NCI-H510A (cell line): ENCODE measurements at places on chromosomes 3 and 15.

GRCh38 chr15:94793207-94793606, 561.8 kb downstream of the MCTP2 start:
- DNase-seq: no peak

GRCh38 chr15:52076889-52077781, 35.4 kb downstream of the BCL2L10 start:
- no peak for DNase-seq

GRCh38 chr3:47663630-47664240, 85.1 kb upstream of the CSPG5 start:
- no peak for DNase-seq

- no peak for DNase-seq
Measured at GRCh38 chr3:127038466-127038865, 55.6 kb downstream of the PLXNA1 start.

DNA sequence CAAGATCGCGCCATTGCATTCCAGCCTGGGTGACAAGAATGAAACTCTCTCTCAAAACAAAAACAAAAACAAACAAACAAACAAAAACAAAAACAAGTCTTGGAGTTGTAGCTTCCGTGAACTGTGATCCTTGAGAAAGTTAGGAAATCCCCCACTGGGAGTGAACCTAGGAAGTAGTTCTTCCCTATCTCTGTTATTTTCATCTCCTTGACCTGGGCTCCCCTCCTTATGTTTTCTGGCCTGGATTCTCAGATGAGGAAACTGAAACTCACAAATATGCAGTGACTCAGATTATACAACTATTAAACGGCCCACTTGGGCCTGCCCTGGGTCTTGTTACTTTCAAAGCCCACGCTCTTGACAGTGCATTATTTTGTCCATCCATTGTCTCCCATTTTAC, 29.7 kb downstream of the SAXO2 start:
- no peak for DNase-seq

DNA sequence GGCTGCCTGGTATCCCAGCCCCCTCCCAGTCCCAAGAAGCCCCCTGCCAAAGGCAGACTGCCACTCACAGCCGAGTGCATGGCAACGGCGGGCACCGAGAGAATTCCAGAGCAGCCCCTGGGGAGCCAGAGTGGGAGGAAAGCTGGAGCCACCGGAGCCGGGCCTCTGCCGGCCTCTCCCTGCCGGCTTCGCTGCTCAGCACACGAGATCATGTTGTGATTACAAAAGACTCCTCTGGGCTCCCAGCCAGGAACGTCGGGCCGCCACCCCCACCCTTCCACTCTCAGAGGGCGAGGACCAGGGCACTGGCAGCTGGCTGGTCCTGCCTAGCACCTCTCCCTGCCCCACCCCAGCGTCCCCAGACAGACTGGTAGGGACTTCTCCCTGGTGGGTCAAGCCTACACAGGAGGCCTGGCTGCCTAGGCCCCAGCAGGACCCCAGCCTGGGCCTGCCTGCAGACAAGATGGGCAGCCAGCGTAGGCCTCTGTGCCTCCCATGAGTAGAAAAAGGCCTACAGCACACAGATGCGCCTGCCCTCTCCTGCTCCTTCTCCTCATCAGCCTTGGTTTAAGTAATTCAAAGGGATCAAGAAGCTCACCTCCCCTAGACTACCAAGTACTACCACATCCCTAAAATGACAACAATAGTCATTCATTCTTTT, at the start of gene CCDC9B:
TSS of gene CCDC9B (minus strand) at position 200 of the 661 bp plus-strand sequence. CDS start at position 80, 120 bp downstream.
- peak; percentile 78 for DNase-seq

- DNase-seq: no peak
Measured at GRCh38 chr3:45666757-45667431, 22.3 kb upstream of the SACM1L start.

DNA sequence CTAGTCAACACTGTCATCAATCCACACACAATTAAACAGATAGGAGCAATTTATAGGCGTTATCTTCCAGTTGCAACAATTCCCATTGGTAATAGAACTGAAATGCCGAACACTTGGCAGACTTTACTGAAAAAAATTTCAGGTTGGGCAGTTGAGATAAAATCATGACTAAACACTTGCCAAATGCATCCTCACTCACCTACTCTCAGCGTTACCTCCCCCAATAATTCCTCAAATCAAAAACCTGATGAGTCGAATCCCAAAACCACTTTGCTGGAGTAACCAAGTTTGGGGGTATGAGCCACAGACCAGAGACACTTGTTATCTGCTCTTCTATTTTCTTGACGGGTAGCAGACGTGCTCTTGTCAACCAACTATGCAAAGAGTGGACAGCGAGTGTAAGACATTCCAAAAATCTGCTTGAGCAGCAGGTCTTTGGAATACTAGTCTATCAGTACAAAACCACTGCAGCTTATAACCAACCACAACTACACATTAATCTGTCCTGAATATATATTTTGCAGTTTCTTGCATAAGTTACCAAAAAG, 30.3 kb downstream of the PPP1R2 start:
- no peak for DNase-seq

GRCh38 chr3:146067048-146067447, 93.9 kb downstream of the PLOD2 start:
- DNase-seq: no peak

GRCh38 chr3:124291008-124291407, 299.1 kb upstream of the ROPN1 start:
- no peak for DNase-seq

DNA sequence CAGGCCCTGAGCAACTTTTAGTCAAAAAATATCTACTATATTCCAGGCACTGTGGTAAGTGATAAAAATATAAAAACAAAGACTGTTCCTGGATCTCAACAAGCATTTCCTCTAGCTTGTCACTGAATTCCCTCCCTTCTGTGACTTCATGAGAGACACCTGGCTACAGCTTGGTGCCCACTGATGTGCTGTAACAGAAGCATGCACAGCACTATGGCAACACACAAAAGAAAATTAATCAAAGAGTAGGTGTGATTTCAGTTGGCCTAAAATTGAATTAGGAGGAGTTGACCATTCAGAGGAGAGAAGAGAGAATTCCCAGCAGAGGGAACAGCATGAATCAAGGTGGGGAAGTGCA, 158.9 kb upstream of the LPP start:
- DNase-seq: no peak

DNA sequence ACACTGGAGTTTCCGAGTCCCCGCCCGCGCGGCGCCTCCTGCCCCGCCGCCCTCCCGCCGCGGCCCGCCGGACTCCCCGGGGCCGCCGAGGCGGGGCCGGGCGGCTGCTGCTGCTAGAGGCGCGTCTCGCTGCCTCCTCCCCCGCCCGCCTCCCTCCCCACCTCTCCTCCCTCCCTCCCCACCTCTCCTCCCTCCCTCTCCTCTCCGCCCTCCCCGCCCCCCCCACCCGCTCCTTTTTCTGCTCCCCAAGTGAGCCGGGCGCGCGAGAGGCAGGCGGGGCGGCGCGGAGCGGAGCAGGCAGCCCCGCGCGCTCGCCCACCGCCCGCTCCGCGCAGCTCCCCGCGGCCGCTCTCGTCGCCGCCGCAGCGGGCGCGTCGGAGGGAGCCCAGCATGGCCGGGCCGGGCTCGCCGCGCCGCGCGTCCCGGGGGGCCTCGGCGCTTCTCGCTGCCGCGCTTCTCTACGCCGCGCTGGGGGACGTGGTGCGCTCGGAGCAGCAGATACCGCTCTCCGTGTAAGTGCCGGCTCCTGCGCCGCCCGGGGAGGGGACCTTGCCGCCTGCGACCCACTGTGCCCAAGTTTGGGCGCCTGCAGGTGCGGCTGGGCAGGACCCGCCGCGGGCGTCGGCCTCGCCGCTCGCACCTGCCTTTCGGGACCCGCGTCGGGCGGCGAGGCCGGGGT, at the start of gene CACNA2D3:
TSS of gene CACNA2D3 (plus strand) at position 229 of the 679 bp plus-strand sequence.
- no peak for DNase-seq

- no peak for DNase-seq
Measured at GRCh38 chr3:52671676-52672075, 14.0 kb downstream of the PBRM1 start.

- peak; percentile 74 for DNase-seq
Measured at GRCh38 chr15:66702035-66702786, at the start of gene SMAD6. Gene SMAD6 (plus strand): TSS chr15:66702236. CDS start chr15:66703259, 1,023 bp downstream.

- DNase-seq: no peak
Measured at GRCh38 chr3:52859686-52860423, 25.0 kb upstream of the MUSTN1 start.
